Osteoblast (primary cell): ENCODE measurements at places on chromosomes 3 and 15. TPM values are rescaled to one million over a fixed set of nuclear protein-coding genes. Genes with fewer than 3 reads are reported as not detected.

DNA sequence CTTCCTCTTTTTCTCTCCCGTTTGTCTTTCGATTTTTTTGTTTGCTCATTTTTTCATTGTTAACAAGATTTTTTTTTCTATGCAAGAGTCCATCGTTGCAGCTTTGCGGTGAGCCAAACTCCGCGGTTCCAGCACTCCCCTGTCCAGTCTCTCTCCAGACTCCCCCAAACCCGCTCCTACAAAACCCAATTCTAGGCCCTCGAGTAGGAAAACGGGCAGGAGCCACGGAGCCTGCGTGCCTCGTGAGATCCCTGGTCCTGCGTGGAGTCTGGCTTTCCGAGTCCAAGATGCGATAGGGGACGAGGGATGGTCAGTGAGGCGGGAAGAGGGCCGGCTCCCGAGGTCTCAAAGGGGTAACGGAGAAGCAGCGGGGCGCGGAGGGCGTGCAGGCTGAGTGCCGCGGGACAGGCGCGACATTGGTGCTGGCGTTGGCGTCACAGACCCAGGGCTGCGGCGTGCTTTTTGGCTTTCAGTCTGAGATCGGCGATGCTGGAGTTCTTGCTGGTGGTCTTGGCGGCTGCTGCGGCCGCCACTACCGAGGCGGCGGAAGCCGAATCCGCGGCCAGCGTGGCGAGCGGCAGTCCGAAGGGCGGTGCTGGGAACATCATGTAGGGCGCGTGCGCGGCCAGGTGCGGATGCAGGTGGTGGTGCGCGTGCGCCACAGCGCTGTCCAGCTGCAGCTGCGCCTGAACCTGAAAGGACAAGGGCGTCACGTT, 8.5 kb downstream of the SHOX2 start:
- DNase-seq: peak; percentile 95

DNA sequence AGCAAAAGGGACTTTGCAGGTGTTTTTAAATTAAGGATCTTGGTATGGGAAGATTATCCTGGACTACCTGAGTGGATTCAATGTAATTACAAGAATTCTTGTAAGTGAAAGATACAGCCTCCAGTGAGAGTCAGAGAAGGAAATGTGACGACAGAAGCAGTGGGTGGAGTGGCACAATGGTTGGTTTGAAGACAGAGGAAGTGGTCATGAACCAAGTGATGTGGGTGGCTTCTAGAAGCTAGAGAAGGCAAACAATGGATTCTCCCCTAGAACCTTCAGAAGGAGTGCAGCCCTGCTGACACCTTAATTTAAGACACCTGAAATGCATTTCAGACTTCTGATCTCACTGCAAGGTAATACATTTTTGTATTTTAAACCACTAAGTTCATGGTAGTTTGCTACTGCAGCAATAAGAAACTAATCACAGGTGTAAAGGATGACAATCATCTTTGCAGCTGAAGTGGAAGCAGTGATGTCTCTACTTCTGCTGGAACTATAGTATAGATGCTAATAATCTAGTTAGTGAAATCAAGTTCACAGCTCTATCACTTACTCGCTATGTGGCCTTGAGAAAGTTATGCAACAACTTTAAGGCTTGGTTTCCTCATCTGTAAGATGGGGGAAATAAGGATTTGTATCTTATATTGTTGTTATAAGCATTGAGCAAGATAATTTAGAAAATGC, 403.4 kb upstream of the SUCLG2 start:
- no peak for DNase-seq

- no peak for DNase-seq
These were observed 13.6 kb downstream of the GMNC start for GRCh38 chr3:190848870-190849269.

GRCh38 chr3:179196098-179196497, 47.9 kb downstream of the PIK3CA start:
- DNase-seq: peak; percentile 68

Gene TM4SF18
- total RNA-seq: 0.29 TPM in 1 of 2 replicates, not detected in the other

DNA sequence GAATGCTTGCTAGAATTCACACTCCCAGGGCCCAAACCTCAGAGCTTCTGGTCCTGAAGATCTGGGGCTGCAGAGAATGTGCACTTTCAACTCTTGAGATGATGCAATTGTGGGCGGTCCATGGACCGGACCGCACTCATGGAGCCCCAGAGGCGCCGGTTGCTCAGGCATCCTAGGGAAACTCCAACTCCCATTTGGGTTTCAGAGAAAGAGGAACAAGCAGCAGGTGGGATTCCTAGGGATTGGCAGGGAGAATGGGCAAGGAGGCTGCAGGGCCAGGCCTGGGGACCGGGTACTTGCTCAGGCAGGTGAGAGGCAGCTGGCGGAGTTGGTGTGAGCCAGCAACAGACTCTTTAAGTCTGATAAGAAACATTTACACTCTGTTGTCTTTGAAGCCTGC, 3.5 kb downstream of the NOX5 start:
- no peak for DNase-seq

- DNase-seq: peak; percentile 97
These were observed 509.1 kb downstream of the SHQ1 start for GRCh38 chr3:72338942-72339669.

GRCh38 chr3:71254281-71255057, 329.1 kb downstream of the FOXP1 start:
- no peak for DNase-seq

- DNase-seq: no peak
These were observed 1357.7 kb downstream of the ROBO1 start for GRCh38 chr3:78410077-78410476.

Gene GDPGP1
- total RNA-seq: 8.0 and 9.7 TPM in 2 replicates

Gene CCDC54
- not detected in 2 replicates for total RNA-seq

- DNase-seq: peak; percentile 63
These were observed 72.0 kb upstream of the HERC1 start for GRCh38 chr15:63905558-63906265.

DNA sequence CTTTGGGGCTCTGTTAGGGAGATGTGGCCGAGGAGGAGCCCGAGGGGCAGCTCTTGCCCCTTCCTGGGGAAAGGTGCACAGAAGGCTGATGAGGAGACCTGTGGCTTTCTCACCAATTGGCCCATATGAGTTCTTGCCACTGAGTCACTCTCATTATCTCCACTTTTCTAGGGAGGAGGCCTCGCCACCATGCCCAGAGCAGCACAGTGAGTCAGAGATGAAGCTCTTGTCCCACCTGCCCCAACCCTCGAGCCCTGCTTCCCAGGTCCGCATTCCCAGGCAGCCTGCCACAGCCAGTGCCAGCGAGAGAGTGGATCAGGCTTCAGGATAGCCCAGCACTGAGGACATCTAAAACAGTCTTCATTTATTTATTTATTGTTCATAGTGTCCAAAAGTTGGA, 53.5 kb downstream of the AMOTL2 start:
- DNase-seq: peak; percentile 92

GRCh38 chr3:194637066-194637465, 3.8 kb upstream of the TMEM44 start:
- peak; percentile 38 for DNase-seq

- no peak for DNase-seq
These were observed 155.6 kb upstream of the NR2E3 start for GRCh38 chr15:71654720-71655174.

GRCh38 chr3:130014526-130014925, 40.0 kb downstream of the TRH start:
- DNase-seq: peak; percentile 82
